ENCODE measurements at places on chromosomes 12 and 14. TPM values are rescaled to one million over a fixed set of nuclear protein-coding genes. Genes with fewer than 3 reads are reported as not detected.

The RNASE1 gene
- not detected for total RNA-seq

The SIX4 gene
- 0.19 TPM for total RNA-seq

The FAM186B gene
- 0.82 TPM for total RNA-seq

The GPR162 gene
- 0.72 TPM for total RNA-seq

The FBLN5 gene
- 3.0 TPM for total RNA-seq

The ASCL1 gene
- not detected for total RNA-seq

The METAP2 gene
- total RNA-seq: 93.9 TPM

The SPRYD4 gene
- 3.8 TPM for total RNA-seq

The KCNJ8 gene
- total RNA-seq: not detected

The GTF2H3 gene
- 56.0 TPM for total RNA-seq

GRCh38 chr14:95759941-95760340, 46.0 kb upstream of the TCL1A start:
- H3K27ac ChIP-seq: no peak overlapping the region
- no peak for DNase-seq
- no peaks in the 10 kb centered on the region for H3K4me1 ChIP-seq
- peaks cover 25% of the 10 kb centered on the region for H3K27me3 ChIP-seq
- H3K36me3 ChIP-seq: no peaks in the 10 kb centered on the region

DNA sequence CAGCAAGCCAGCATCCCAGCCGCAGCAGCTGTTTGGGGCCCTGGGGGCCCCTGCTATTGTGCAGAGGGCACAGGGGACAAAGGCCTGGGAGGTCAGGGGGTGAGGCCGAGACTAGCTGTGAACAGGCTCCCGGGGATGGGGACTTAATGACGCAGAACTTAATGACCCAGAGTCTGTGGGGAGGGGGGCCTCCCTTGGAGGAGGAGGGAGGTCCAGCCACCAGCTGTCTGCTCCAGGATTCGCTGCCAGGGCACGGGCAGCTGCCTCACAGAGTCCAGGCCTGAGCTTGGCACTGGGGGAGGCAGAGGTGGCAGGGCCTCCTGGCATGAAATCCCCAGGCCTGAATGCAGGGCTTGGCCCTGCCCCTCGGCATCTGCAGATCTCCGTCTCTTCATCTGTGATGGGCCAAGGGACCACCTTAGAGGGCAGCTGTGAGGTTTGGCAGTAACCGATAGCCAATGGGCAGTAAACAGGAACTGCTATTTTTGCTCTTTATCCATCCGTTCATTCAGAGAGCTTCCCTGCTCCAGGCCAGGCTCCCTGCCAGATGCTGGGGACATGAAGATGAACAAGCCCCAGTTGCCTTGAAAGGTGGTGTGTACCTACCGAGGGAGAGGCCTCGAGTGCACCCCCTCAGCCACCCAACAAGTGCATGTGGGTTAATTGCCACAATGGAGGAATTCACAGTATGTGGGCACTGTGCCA, 6.7 kb downstream of the FAM222A start:
- peaks cover 19% of the 10 kb centered on the region for H3K27me3 ChIP-seq
- no peak overlapping the region for H3K27ac ChIP-seq
- H3K36me3 ChIP-seq: no peaks in the 10 kb centered on the region
- no peaks in the 10 kb centered on the region for H3K4me1 ChIP-seq
- no peak overlapping the region for H3K4me3 ChIP-seq

GRCh38 chr14:79278798-79279644, 932.3 kb downstream of the DIO2 start:
- peaks cover 12% of the 10 kb centered on the region for H3K36me3 ChIP-seq
- H3K27me3 ChIP-seq: peaks cover 44% of the 10 kb centered on the region
- no peak overlapping the region for H3K27ac ChIP-seq
- peak overlapping the region; percentile 32 for H3K4me3 ChIP-seq

DNA sequence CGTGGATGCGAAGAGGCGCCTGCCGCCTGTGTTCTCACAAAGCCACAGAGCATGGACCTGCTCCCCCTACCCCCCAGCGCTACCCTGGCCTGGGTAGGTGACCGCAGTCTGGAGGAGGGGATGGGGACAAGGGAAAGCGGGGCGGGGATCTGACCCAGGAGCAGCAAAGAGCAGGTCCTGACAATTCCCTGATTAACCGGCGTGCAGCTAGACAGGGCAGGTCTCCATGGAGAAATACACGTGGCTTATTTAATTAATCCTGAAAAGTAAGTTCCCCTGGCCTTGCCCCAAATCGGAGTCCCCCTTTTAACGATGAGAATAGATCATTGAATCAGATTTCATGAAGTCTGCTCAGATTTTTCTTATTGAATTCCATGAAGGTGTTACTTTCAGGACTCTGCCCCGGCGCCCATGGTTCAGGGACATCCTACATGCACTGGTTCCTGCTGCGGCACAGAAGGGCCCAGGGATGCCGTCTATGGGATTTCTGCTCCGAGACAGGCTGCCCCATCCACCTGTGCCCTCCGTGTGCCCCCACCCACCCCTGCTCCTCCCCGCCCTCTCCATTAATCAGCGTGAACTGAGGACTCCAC, 251.0 kb upstream of the SFSWAP start:
- H3K4me1 ChIP-seq: no peaks in the 10 kb centered on the region
- peaks cover 16% of the 10 kb centered on the region for H3K27me3 ChIP-seq
- no peak for DNase-seq
- no peaks in the 10 kb centered on the region for H3K36me3 ChIP-seq
- no peak overlapping the region for H3K4me3 ChIP-seq
- no peak overlapping the region for H3K27ac ChIP-seq

DNA sequence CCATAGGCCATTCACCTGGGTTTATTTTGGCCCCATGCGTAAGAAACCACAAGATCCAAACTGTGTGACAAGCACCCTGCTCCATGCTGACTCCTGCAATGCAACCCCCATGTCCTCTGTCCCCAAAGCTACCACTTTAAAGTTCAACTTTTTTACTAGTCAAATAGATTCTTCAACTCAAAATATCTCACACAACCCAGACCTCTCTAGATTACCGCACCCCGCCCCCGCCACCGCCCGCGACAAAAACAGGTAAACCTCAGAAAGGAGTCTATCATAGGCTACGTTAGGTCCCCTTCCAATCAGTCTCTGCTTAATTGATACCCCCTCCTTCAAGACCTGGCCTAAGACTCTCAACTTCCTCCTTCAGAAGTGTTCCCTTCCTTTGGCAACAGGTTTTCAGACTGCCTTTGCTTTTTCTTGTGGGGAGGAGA, 2.2 kb downstream of the ZFP36L1 start:
- peak; percentile 65 for DNase-seq
- no peaks in the 10 kb centered on the region for H3K27me3 ChIP-seq
- H3K4me1 ChIP-seq: peaks cover 55% of the 10 kb centered on the region
- H3K36me3 ChIP-seq: peaks cover 32% of the 10 kb centered on the region
- H3K4me3 ChIP-seq: peak overlapping the region; percentile 96

GRCh38 chr12:50979369-50980052, 27.2 kb downstream of the HIGD1C start:
- DNase-seq: peak; percentile 44
- no peaks in the 10 kb centered on the region for H3K27me3 ChIP-seq
- H3K4me3 ChIP-seq: peak overlapping the region; percentile 93

DNA sequence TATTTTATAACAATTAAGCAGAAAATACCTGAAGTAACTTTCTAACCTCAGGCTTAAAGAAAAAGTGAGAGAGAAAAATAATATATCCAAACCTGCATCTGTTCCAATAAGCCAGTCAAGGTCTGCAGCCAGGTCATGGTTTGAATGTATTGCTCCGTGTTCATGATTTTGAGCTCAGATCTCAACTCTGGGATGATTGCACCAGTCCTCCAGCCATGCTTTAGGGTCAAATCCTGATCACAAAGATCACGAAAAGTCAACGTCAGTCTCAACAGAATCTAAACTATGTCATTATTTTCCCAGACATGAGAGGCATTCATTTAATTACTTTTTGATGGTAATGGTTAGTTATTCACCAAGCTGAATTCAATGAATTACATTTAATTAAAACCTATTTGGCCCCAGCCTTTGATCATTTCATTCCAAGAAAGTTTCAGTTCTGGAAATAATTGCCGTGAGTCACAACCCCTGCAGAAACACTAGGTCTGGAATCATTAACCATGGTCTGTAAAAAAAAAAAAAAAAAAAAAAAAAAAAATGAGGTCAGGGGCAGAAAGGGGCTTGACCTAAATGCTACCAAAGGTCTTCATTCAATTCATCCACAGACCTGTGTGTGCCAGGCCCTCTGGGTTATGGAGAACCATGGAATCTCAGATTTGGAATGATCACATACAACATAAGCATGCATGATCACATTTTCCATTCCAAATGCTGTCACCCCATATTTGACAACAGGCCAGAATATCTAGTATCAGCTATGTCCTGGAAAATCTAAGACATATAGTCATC, 55.6 kb downstream of the NT5DC3 start:
- H3K27me3 ChIP-seq: no peaks in the 10 kb centered on the region
- no peak overlapping the region for H3K27ac ChIP-seq
- no peak overlapping the region for H3K4me3 ChIP-seq
- H3K36me3 ChIP-seq: peaks cover 5% of the 10 kb centered on the region
- H3K4me1 ChIP-seq: no peaks in the 10 kb centered on the region
- no peak for DNase-seq

DNA sequence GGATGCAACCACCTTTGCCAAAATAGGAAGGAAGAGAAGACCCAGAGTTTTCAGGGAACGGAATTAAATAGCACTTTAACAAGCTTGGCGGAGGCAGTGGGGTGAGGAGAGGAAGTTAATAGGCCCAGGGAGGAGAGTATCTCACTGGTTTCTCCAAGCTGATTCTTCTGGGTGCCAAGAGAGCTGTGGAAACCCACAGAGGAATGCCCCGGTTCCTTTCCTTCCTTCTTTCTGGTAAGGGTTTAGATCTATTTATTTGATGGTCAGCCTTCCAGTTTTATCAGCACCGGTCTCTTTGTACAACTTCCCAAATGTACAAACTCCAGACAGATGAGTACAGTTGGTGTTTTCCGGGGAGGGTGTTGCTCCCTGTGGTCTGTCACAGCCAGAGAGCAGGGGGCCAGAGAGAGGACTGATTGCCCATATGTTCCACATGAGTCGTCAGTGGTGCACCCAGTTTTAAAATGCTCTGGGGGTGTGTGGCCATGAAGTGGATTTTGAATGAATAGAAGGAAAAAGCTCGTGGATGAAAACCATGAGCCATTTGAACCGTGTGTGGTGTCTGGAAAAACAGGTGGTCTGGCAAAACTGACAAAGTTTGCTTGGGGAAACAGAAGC, 26.6 kb downstream of the PRKCH start:
- no peaks in the 10 kb centered on the region for H3K27me3 ChIP-seq
- H3K27ac ChIP-seq: peak overlapping the region; percentile 99
- peak; percentile 54 for DNase-seq
- H3K4me3 ChIP-seq: peak overlapping the region; percentile 84
- H3K36me3 ChIP-seq: peaks cover 14% of the 10 kb centered on the region

DNA sequence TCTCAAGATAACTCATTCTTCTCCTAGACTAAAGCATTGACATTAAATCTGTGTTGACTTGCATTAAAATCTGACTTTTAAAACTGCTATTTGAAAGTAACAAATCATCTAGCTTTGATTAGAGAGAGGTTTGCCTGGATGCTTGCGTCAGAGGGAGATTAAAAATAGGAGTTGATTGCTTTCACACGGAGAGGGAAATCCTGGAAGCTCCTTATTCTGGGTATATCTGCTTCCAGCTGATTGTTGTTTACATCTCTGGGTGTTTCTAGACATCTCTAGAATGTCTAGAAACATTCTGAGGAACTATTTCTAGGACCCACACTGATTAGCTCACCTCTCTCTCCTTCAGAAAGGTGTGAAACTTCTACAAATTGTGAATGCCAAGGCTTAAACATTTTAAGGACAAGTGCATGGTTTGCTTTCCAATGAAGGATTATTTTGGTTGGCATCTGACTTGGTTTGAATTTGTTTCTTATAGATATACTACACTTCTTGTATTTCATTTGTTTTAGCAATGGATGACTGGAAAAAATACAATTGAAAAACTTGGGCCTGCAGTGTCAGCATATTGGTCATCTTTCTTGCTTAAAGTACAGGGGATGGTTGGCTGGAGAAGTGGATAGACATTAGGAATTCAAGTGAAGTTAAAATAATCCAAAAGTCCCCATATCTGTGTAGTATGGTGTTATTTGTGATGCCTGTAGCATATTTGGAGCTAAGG, 2.1 kb downstream of the DIP2B start:
- no peaks in the 10 kb centered on the region for H3K36me3 ChIP-seq
- H3K4me1 ChIP-seq: peaks cover 55% of the 10 kb centered on the region
- H3K27ac ChIP-seq: peak overlapping the region; percentile 87
- DNase-seq: no peak
- H3K27me3 ChIP-seq: no peaks in the 10 kb centered on the region

DNA sequence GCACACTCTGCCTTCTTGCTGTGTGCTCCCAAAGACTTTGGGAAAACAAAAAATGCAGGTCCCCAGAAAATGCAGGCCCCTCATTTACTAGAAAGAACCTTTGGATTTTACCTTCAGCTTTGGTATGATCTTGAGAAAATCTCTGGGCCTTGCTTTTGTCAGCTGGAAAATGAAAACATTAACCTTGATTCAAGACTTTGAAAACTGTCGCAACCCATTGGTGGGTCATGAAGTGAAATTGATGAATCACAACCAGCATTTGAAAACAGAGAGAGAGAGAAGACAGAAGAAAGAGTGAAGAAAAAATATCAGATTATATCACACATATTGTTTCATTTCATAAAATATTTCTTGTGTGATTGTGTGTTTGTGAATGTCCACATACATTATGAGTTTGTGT, 322.5 kb downstream of the ZFP36L1 start:
- H3K27me3 ChIP-seq: no peaks in the 10 kb centered on the region
- no peaks in the 10 kb centered on the region for H3K36me3 ChIP-seq
- peak overlapping the region; percentile 7 for H3K27ac ChIP-seq
- no peak for DNase-seq
- peak overlapping the region; percentile 3 for H3K4me3 ChIP-seq
- H3K4me1 ChIP-seq: peaks cover 40% of the 10 kb centered on the region

- no peaks in the 10 kb centered on the region for H3K27me3 ChIP-seq
- no peak overlapping the region for H3K4me3 ChIP-seq
- H3K27ac ChIP-seq: no peak overlapping the region
- no peaks in the 10 kb centered on the region for H3K36me3 ChIP-seq
- H3K4me1 ChIP-seq: no peaks in the 10 kb centered on the region
Observed at GRCh38 chr12:114916541-114916940, 232.6 kb upstream of the TBX3 start.

All from activated T-cell treated with anti-CD3 and anti-CD28 coated beads, Interleukin-2, amount 50 U/mL, for 72 hours (primary cell).